AG10803 (cell line): ENCODE measurements at places on chromosomes 3 and 15.
A peak's percentile ranks its signal among the peaks of the same experiment; 100 is the strongest.

- DNase-seq, result no peak
Observed at GRCh38 chr15:25735550-25736384, 127.4 kb downstream of the ATP10A start.

GRCh38 chr15:73747847-73748590 is 5.1 kb downstream of the INSYN1 start:
- no peak for DNase-seq

- no peak for DNase-seq
Observed at GRCh38 chr3:182948305-182948704, 32.0 kb downstream of the DCUN1D1 start.

GRCh38 chr15:67290319-67290718 is 35.7 kb downstream of the IQCH start:
- peak; percentile 41 for DNase-seq

- no peak for DNase-seq
Observed at GRCh38 chr15:69704700-69705099, 252.1 kb downstream of the RPLP1 start.

DNA sequence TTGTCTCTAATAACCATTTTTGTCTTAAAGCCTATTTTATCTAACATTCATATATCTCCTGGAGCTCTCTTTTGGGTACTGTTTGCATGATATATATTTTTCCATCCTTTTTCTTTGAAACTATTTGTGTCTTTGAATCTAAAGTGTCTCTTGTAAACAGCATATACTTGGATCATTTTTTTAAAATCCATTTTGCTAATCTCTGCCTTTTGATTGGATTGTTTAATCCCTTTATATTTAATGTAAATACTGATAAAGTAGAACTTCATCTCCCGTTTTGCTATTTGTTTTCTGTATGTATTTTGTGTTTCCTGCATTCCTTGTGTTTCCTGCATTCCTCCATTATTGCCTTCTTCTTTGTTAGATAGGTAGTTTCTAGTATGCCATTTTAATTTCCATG is 31.4 kb downstream of the ACAA1 start:
- DNase-seq, result no peak

GRCh38 chr3:141183606-141184005 is 48.0 kb upstream of the PXYLP1 start:
- no peak for DNase-seq

- no peak for DNase-seq
Observed at GRCh38 chr3:58746758-58747157, 80.2 kb upstream of the FAM3D start.

- no peak for DNase-seq
Observed at GRCh38 chr15:70219256-70219895, 121.7 kb upstream of the TLE3 start.

GRCh38 chr15:98440917-98441316 is 207.4 kb upstream of the IGF1R start:
- DNase-seq, result no peak
